ENCODE measurements at places on chromosomes 1 and 21.

DNA sequence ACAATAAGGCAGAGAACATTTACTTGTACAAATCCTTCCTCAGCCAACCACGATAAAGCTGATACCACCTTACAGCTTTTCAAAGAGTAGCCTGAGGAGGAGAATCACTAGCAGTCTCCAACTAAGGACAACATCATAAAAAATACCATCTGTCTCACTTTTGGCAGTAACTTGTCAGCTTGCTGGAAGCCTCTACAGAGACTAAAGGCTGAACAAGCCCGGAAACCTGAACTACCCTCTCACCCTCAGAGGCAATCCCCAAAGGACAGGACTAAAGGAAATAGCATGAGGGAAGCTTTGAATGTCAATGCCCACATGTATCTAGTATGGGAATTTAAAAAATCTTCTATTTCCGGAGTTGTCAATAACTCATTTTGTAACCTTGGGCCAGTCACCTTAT lies 10.6 kb downstream of the SRSF4 start:
- no peak for DNase-seq

GRCh38 chr21:32312976-32313375 lies 14.3 kb downstream of the MRAP start:
- no peak for DNase-seq

DNA sequence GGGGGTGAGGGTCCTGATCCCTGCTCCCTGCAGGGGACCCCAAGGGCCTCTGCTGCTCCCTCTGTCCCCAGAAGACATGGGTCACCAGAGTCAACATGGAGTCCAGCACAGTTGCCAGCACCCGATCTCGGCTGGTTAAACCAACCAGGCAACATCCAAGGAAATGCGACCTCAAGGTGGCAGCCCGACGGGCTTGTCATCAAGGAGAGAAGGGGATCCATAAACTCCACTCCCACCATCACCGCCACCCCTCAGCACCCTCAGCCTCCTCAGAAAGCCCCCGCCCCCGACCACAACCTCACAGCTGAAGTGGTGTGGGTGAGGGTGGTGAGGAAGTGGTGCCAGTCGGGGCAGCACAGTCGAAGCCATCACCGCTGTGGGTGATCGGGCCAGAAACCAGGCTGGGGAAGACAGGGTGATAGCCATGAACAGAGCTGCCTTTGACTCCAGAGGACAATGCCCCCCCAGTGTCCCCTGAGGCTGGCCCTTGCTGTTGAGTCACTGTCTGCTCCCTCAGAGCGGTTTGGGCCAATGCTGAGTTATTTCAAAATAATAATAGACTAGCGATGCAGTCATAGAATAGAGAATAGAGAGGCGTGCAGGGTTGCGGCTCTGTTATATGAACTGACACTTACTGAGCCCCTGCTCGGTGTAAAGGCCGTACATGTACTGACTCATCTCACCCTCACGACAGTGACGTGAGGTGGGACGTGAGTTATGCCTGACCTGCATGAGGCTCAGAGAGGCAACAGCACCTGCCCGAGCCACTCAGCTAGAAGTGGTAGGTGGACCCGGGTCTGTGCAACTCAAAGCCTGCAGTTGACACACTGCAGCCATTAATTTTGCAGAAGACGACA lies 88.7 kb upstream of the IFFO2 start:
- DNase-seq: no peak

GRCh38 chr1:36440646-36441045 lies 9.6 kb downstream of the OSCP1 start:
- DNase-seq: no peak

DNA sequence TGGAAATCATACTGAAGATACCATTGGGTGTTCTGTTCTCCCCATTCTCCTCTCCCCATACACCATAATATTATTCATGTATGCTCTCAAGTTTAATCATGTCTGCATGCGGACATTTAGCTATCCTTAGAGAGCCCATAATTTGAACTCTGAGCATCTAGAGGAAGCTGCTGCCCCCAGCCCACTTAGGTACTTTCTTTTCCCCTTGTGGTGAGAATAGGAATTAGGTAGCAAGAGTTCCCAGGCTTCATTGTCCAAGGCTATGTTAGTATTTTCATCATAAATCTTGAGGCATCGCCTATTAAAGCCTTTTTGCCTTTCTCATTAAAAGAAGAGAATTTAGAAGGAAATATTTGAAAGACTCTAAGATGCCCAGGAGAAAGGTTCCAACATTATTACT lies 96.3 kb downstream of the ROR1 start:
- DNase-seq: no peak

GRCh38 chr1:205495237-205495823 lies 9.1 kb upstream of the CDK18 start:
- DNase-seq: no peak

DNA sequence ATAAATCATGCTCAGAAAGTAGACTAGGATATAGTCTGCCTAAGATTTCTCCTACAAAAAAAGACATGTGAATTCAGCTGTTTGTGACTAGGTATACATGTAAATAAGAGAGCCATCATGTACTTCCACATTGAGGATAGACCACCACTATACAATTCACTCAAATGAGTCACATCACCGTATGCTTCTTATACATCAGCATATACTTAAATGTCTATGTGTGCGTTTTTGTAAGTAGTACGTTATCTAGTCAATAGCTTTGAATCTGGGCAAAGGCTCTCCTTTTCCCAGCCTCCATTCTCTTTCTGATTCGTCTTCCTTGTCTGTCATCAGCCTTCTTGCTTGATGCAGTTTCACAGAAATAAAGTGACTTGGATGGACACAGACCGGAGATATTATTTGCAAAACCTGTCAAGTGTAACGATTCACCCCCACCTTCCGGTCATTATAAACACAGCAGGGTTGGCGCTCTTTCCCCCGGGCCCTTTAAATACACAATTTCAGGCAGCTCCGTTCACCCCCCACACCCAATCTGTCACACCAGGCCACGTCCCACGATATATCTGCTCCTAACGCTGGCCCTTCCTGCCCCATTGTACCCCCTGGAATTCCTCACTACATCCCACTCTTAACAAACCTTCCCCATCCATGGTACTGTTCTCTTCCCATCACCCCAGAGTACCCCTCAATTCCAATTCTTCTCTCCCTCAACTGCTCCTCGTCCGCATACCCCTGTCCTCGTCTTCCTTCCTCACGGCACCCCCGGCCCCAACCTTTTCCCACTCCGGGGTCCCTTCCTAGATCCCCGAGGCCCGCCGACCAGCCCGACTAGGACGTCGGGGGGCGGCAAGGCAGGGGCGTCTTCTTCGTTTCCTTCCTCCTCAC lies 636 bp downstream of the VAMP4 start:
- no peak for DNase-seq

- DNase-seq: no peak
Measured at GRCh38 chr1:49319426-49319963, 542.8 kb upstream of the BEND5 start.

DNA sequence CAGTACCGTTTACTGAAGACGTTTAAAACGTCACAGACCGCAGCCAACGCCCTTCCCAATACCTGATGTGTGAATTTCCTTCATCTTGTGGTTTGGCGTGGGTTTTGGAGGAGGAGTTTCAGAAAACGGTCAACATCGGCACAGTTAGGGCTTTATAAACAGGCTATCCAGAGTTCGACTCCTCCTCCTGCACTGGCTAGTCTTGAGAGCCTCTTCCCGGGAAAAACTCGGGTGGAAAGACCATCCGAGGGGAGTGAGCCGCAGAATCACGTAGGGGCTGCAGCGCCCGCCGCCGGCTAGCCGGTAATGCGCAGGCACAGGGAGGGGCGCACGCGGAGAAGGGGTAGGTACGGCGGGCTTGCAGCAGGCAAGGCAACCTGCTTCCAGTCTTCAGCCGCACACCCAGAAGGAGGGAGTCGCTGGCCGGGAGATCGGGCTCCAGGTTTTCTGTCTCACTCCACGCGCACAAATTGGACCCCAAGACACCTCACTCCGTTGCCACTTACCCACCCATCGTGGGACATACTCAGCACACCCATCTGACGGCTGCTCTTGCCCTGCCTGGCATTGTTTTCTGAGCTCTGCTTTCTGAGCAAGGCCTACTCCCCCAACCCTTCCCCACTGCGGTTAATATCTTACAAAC lies 25.4 kb downstream of the SLC19A2 start:
- no peak for DNase-seq

- no peak for DNase-seq
Measured at GRCh38 chr21:16605597-16605996, 875.8 kb downstream of the USP25 start.

- no peak for DNase-seq
Measured at GRCh38 chr1:61184040-61184713, 101.8 kb downstream of the NFIA start.
